ENCODE measurements at places on chromosomes 1 and 21.

GRCh38 chr1:24003331-24003972 lies 23.3 kb upstream of the SRSF10 start:
- DNase-seq = no peak

DNA sequence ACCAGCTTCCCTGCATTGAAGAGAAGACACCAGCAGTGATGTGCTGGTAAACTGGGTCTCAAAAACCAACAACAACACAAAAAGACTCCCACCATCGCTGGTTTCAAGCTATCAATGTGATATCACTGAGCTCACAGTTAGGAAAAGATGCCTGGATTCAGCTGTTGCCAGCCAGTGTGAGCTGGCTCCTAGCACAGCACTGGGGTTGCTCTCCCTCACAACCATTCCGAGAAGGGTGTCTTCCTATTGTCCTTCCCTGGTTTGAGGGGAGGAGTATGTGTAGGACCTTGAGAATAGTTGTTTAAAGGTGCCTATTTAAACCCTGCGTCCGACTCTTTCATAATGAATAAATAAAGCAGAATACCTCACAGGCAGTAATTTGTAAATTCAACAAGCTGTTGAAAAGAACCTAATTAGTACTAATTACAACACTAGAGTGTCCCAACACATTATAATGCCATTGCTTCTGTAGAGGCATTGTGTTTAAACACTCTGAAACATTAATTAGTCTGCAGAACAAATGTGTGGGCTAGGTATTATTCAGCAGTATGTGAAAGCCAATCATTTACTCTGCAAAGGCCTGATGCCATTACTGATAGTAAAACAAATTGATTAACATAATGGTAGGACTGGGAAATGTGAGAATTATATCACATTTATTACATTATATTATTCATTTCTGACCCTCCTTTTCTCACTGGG lies 17.2 kb downstream of the NIBAN1 start:
- no peak for DNase-seq

GRCh38 chr1:172357753-172358385 lies 62.6 kb upstream of the C1orf105 start:
- DNase-seq = no peak

GRCh38 chr1:97457446-97458089 lies 463.3 kb downstream of the DPYD start:
- DNase-seq = no peak

DNA sequence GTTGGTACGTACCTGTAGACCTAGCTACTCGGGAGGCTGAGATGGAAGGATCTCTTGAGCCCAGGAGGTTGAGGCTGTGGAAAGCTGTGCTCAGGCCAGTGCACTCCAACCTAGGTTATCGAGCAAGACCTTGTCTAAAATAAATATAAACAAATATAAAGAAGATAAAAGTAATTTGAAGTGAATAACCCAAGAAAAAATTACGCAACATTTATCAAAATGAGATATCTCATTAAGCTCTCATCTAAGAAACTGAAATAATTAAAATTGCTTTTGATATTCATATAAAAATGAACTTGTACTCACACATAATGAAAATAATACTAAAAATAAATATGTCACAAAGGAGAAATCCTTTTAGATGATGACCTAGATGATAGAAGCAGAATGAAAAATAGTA lies 647.1 kb upstream of the NCAM2 start:
- DNase-seq = no peak

DNA sequence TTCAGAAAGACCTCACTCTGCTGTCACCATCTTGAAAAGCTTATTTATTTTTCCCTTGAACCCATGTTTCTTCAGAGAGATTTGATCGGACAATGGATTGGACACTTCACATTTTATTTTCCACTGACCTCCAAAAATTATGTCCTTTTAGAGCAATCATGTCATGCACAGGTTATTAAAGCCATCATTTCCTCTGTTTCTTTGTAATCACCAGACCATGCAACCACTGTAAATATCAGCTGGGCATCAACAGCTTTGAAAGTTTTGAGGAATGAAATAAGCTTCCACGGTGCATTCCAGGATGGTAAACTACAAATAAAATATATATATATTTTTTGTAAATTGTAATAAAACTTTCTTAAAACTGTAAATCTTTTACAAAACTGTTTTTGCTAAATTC lies 144.1 kb upstream of the ADAMTS5 start:
- DNase-seq = no peak

- no peak for DNase-seq
These were observed 14.9 kb upstream of the CYB5R1 start for GRCh38 chr1:202981939-202982338.

- DNase-seq = no peak
These were observed 97.4 kb upstream of the GFI1 start for GRCh38 chr1:92583821-92584760.

- no peak for DNase-seq
These were observed 17.4 kb downstream of the TNFRSF1B start for GRCh38 chr1:12184008-12184681.

- no peak for DNase-seq
These were observed 735 bp downstream of the CROCC start for GRCh38 chr1:16922466-16922865.

DNA sequence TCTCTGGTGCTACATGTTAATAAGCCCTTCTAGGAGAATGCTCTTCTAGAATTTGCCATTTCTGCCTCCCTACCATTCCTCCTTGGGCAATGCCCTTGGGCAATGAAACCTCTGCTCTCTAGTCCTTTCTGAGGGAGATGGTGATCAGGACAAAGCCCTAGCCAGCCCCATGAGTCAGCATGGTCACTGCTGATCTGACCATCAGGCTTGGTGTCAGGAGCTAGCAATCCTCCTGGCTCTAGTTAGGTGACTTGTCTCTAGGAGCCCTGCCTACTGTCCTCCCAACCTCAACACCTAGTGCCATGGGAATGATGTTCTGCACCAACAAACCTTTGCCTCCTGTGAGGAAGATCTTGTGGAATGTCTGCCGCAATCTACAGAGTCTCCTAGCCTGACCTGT lies 89.8 kb downstream of the NMNAT2 start:
- no peak for DNase-seq

DNA sequence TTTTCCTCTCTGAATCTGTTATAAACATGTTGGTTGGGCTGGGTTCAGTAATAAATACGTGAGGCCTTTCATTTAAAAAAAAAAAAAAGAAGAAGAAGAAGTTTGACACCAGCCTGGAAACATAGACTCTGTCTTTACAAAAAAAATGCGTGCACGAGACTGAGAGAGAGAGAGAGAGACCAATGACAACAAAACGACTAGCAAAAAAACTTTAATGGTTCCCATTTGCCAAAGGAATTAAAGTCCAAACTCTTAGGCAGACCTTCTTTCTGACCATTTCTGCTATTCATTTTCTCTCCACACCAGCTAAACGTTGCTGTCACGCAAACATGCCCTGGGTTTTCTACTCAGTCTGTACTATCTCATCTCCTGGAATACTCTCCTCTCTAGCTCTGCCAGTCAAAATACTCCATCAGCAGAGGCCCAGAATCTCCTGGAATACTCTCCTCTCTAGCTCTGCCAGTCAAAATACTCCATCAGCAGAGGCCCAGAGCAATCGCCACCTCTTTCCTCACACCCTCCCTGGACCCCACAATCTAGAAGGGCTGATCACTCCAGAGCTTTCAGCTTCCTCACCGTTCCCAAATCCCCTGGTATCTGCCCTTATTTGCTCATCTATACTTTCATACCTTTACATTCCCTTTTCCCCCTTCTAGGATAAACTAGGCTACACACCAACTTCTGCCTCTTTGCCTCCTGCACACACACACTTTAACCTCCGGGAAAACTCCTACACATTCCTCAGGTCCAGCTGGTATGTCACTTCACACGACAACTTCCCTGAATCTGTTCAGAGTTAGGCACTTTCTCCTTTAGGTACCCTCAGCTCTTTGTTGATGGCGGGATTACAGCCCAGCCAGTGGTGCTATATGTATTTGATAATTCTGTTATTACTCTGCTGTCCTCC lies 100.0 kb downstream of the CDC7 start:
- DNase-seq = no peak

DNA sequence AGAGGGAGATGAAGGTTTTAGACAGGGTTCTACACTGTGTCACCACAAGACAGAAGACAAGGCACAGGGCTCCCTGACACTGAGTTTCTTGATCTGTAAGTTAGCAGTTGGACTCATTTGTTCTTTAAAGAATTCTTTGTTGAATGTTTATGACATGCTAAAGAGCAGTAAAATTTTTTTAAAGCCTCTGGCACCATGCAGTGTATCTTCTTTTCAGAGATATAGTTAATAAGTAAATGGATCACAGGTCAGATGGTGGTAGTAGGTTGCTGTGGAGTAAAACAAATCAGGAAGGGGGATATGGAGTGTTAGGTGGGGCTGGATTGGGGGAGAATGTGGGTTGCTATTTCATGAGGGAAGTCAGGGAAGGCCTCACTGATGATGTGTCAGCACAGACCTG lies 2.0 kb downstream of the CLCA4 start:
- DNase-seq = no peak

- no peak for DNase-seq
These were observed 38.7 kb downstream of the GJA5 start for GRCh38 chr1:147721716-147722115.

GRCh38 chr1:4175566-4176405 lies 275.7 kb upstream of the C1orf174 start:
- DNase-seq = no peak

DNA sequence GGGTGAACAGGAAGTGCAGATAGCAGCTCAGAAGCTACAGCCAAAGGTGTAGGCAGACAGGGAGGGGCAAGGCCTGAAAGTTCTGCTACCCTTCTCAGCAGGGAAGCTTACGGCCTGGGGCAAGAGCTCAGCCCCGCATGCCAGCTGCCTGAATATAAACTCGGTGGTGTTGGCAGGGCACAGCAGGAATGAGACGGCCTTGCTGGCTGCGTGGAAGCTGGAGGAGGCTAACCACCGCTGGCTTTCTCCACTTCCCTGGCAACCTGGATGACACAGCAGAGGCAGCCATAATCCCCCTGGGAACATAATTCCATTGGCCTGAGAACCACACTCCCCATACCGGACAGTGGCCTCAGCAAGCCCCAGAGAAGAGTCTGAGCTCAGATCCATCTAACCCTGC lies 81.9 kb upstream of the PRRC2C start:
- no peak for DNase-seq

DNA sequence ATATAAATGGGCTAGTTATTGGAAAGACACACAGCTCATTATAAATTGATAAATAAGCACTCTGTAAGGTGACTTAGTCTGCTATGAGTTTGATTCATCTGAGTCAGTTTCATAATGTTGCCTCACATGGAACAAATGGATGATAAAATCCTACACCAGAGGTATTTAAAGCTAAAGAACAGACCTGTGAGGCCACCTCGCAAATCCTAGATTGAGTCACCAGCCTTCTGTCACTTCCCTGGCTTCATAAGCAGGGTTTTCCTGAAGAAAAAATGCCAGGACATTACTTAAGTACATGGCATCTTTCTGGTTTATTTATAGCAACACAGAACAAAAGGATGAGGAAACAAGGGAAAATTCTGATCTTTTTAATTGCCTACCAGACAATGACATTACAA lies 18.4 kb downstream of the CD2 start:
- DNase-seq = no peak

DNA sequence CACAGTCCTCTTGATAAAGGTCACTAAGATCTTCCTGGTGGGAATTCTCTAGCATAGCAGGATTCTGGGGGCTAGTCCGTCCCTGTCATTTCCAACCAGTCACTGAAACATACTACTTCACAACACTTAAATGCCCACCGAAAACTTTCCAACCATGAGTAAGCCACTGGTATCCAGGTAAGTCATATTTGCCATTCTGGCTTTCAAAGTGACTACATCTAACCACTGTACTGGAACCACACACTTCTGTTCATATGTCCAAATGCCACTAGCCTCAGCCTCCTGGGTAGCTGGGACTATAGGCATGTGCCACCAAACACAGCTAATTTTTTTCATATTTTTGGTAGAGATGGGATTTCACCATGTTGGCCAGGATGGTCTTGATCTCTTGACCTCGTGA lies 64.3 kb upstream of the VANGL1 start:
- DNase-seq = no peak

GRCh38 chr1:153441238-153441755 lies 19.2 kb downstream of the S100A7 start:
- DNase-seq = no peak

DNA sequence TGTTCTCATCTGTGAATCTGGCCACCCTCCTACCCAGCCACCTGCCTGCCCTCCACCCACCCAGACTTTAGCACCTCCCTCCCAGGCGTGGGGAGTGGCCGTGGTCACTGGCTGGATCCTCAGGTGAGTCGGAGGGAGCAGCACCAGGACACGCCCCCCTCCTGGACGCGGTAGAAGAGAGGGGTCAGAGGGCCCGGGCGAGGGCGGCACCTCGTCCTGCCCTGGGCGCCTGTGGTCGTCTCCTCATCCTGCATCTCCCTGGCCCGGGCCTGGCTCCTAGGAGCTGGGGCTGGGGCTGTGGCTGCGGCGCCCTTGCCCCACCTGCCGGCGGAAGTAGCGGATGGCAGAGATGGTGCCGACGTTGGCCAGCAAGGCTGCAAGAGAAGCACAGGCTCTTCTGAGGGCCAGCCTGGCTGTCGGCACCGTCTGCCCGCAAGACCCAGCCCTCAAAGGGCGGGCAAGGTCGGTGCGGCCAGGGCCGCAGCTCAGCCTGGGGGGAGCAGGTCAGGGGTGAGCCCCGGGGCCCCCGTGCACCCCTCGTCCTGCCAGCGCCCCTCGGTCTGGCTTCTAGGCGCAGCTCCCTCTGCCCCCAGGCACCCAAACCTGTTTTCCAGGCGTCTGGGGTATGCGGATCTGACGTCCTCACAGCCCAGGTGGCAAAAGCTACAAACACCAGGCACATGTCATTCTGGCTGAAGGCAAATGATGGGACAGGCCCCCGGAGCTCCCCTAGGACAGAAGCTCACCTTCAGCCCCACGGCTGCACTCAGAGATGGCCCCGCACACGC lies 5.8 kb downstream of the PERM1 start:
- no peak for DNase-seq

- no peak for DNase-seq
These were observed 24.0 kb upstream of the LRRC3 start for GRCh38 chr21:44431300-44431699.

DNA sequence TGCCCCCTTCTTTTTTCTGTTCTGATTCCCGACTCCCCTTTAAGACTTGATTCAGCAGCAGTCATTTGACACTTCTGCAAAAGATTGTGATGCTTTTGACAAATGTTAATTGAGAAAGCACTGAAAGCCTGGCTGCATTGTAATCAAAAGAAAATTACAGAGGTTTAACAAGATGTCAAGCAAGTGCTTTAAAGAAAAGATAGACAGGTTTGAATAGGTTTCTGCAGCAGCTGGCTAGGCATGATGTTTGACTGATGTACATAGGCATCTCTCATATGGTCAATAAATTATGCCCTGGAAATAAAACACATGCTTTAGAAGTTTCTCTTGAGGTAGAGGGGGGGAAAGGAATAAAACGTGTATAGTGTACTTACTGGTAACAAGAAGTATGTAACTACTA lies 147.8 kb downstream of the ADGRL2 start:
- no peak for DNase-seq

DNA sequence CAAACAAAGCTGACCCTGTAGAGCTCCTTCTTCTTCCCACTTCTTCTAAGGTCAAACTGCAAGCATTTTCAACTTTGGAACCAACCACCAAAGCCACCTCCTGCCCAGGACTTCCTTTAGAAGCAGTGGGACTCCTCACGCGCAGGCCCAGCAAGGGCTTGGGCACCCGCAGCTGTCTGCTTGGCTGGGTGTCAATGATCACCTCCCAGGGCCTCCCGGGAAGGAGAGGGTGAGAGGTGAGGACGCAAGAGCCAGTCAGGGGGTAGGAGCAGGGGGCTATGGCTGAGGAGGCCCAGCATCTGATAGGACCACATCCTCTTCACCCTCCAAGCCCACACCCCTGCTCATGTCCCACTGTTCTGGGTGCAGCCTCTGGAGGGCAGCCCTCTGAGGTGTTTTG lies 10.2 kb downstream of the KLHL21 start:
- no peak for DNase-seq

Measured in T-helper 22 cell (primary cell).